Activated gamma-delta T cell treated with Interleukin-2 at 50 U/mL for 16 hours (primary cell): ENCODE measurements at places on chromosomes 12 and 14.

DNA sequence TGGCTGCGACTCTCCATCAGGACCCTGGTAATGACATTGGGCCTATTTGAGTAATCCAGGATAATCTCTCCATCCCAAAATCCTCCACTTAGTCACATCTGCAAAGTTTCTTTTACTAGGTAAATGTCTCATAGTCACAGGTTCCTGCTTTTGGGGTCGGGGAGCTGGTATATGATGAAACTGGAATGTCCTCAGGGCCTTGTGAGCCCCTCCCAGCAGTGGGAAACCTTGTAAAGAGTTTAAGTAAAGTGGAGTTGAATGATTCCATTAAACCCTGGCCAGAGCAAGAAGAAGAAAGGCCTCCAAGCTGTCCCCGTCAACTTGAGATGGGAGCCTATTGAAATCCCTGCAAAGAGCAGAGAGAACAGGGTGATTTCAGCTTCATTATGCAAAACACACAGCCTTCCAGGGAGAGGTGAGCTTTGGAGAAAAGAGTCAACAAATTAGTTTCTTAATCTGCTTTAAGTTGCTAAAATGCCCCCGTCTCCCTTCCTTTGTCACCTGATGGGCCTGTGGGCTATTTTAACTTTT is 12.6 kb downstream of the WSCD2 start:
- no peak for DNase-seq

DNA sequence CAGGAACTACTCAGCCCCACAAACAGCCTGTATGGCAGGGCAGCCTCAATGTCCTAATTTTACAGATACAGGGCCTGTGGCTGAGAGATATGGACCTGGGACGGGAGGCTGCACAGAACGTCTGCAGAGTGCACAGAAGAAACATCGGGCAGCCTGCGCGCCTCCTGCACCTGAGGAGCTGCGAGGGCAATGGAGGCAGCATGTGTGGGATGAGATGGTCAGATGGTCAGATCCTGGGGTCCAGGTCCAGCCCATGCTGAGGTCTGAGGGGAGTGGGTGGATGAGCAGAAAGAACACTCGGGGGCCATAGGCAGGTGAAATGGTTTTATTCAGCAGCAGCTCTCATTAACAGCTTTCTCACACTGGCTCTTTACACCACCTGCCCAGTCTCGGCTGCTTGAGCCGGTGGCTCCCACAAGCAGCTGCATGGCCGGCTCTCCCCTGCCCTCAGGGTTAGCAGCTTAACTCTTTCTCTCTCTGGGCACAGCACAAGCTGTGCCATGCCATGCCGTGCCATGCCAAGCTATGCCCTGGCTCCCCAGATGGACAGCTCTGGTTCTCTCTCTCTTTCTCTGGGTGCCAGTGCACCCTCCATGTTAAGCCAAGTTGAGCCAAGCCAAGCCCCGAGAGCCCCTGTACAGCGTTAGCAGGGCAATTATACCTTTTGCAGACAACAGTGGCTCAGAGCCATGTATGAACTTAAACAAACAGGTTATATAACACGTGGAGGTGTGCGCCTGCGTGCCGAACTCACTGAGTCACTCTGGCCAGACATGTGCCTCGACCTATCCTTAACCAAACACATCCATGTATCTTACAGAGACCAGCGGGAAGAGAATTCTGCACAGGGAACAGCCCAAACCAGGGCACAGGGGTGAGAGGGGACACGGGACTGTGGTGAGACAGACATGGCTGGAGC is 47.6 kb downstream of the RIMBP2 start:
- no peak for DNase-seq

- no peak for DNase-seq
Observed at GRCh38 chr12:76670776-76671175, 93.1 kb upstream of the ZDHHC17 start.

DNA sequence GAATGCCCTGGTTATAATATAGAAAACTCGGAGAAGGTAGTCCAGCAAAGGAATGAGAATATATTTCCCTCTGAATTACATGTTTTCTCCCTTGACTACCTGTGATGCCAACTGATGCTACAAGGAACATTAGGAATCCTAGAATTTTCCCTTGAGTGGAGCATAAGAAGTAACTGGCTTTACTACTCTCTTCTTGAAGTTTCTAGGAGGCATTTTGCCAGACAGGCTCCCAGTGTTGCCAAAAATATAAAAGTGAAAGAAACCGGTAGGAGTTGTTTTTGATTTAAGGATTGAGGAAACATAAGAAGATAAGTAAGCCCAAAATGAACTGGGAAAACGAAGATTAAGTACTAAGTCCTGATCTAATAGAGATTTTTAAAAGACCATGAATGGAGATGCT is 693.4 kb downstream of the NOVA1 start:
- no peak for DNase-seq

DNA sequence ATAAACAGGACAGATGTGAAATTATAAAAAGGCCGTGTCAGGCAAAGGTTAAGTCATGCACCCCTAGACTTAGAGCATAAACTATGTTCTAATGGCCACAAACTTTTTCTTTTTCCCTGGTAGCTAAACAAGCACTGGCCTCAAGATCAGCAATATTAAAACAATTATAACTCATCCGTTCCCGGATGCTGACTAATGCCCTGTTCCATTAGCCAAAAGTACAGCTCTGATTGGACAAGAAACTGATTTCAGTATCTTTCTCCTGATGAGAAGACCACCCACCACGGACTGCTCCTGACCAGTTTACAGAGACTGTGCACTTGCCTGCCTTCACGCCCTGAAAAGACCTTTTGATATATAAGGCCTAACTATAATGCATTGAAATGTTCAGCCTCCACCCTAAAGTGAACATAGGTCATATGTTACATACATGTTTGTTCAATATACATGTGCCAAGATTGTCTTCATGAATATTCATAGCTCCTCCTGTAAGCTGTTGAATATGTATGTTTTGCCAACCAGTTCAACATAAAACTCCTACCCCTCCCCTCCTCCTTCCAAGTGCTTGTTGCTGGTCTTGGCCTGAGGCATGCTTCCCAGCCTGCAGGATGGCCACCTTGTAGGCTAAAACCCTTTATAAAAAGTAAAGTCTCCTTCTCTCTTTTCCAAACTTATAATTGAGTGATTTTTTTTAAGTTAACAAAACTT is 162.0 kb downstream of the IPO8 start:
- DNase-seq = no peak

- DNase-seq = no peak
Observed at GRCh38 chr12:23493672-23494071, 455.8 kb downstream of the SOX5 start.
